ENCODE measurements at places on chromosomes 16 and 17.

DNA sequence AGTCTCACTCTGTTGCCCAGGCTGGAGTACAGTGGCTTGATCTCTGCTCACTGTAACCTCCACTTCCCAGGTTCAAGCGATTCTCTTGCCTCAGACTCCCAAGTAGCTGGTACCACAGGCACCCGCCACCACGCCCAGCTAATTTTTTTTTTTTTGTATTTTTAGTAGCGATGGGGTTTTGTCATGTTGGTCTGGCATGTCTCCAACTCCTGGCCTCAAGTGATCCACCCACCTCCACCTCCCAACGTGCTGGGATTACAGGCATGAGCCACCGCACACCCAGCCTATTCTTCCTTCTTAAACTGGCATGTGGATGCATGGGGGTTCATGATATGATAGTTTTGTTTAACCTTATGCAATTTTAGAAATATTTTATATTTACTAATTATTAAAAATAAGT, 39.4 kb upstream of the VWA3A start:
- DNase-seq = no peak

DNA sequence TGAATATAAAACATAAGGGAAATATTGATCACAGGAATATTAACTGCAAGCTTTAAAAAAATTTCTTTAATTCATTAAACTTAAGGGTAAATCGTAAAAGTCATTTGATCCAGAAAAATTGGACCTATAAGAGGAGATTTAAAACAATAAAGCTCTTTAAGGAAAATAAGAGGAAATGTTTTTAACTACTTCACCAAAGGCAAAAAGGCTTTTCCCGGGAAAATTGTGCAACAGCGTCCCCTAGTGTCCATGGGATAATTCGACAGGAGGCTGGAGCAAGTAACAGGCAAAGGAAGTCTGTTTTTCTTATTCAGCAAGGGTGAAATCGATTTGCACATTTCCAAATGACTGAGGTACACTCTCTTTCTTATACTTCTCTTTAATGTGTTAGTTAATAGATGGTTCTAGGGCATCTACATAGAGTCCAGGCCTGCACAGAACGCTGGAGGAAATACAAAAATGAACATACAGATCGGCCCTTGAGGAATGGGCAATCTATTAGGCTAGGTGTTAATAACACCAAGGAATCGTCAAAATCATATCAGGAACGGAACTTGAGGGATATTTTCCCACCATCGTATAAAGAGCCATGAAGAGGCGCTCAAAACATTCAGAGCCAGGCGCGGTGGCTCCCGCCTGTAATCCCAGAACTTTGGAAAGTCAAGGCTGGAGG, 61.4 kb downstream of the ZNF18 start:
- DNase-seq = peak; percentile 21

- no peak for DNase-seq
Measured at GRCh38 chr17:12667299-12667958, 1.7 kb downstream of the MYOCD start.

GRCh38 chr17:8935191-8935590, 30.3 kb downstream of the PIK3R5 start:
- DNase-seq = no peak

DNA sequence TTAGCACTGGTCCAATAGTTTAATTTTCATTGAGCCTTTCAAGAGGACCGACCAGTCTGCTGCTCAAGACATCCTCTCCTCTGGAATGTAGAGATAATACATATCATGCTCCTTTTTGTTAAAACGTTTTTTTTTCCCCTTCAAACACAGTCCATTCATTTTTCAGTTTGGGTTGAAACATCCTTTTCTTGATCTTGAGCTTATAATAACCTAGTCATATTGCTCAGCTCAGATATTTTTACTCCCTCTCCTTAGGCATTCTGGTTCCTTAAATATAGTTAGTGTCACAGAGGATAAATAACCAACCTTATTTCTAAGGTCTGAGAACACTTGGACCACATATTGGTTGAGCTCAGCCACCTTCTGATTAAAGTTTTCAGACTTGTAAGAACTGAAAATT, 12.8 kb downstream of the ANKRD40CL start:
- DNase-seq = no peak

DNA sequence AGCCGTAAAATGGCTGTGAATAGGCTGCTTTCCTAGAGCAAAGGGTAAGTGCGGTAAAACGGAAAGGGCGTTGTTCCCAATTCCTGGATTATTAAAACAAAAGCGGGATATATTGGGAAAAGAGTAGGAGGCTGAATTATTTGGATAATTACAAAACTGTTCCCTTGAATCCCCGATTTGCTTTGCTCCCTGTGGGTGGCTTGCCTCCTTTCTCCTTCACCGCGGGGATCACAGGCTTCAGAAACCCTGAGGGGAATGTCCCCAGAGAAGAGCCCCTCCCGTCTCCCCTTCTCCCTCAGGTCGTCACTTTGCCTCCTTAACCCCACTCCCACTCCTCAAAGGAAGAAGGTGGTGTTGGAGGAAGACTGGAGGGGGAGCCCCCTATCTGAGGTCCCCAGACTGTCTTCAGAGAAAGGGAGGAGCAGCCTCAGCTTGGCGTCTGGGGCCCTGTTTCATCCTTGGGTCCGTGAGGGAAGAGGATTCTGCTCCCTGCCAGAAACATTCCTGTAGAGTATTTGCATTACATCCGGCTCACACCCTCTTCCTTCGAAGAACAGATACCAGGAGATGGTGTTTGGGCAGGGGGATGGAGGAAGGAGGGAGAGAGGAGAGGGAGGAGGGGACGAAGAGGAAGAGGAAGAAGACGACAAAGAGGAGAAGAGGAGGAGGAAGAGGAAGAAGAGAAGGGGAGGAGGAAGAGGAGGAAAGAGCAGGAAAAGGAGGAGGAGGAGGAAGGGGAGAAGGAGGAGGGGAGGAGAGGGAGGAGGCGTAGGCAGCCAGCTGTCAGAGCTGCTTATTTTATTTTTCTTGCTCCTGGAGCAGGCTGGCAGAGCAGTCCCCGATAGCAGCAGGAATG, 31.8 kb downstream of the MRM1 start:
- DNase-seq = no peak

DNA sequence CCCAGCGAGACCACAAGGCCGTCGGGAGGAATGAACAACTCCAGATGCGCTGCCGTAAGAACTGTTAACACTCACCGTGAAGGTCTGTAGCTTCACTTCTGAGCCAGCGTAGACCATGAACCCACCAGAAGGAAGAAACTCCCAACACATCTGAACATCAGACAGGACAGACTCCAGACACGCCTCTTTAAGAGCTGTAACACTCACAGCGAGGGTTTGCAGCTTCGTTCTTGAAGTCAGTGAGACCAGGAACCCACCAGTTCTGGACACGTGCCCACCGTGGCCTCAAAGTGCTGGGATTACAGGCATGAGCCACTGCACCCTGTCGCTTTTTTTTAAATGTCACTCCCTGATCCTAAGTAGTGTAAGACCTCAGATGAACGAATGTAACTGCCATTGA, 17.3 kb downstream of the KPNA2 start:
- no peak for DNase-seq

GRCh38 chr17:49741692-49742076, 22.2 kb downstream of the FAM117A start:
- no peak for DNase-seq

Data from right lung (tissue), 10 donors.